ENCODE measurements at places on chromosomes 5 and 9. TPM values are rescaled to one million over a fixed set of nuclear protein-coding genes. Genes with fewer than 3 reads are reported as not detected.

NDFIP1 gene
- 147 TPM for polyA plus RNA-seq

SLC6A18 gene
- not detected for polyA plus RNA-seq

MYMK gene
- not detected for polyA plus RNA-seq

PCDHGA10 gene
- 7.8 TPM for polyA plus RNA-seq

SH3GL2 gene
- 328 TPM for polyA plus RNA-seq

SV2C gene
- polyA plus RNA-seq, result 53.8 TPM

SLC6A19 gene
- polyA plus RNA-seq, result not detected

SPAAR gene
- polyA plus RNA-seq, result 0.52 TPM

ALDH1A1 gene
- 228 TPM for polyA plus RNA-seq

NRARP gene
- not detected for polyA plus RNA-seq

PRR7 gene
- not detected for polyA plus RNA-seq

MCIDAS gene
- not detected for polyA plus RNA-seq

INSL4 gene
- polyA plus RNA-seq, result not detected

GADD45G gene
- 0.23 TPM for polyA plus RNA-seq

TLX3 gene
- polyA plus RNA-seq, result not detected

Measured in Purkinje cell (primary cell).